ENCODE measurements at places on chromosomes 5 and 9.

- DNase-seq: no peak
Measured at GRCh38 chr9:92173318-92173717, 58.1 kb upstream of the SPTLC1 start.

- no peak for DNase-seq
Measured at GRCh38 chr5:77310494-77311213, 100.2 kb downstream of the PDE8B start.

GRCh38 chr5:180618829-180619562 is 27.7 kb upstream of the SCGB3A1 start:
- peak; percentile 54 for DNase-seq

DNA sequence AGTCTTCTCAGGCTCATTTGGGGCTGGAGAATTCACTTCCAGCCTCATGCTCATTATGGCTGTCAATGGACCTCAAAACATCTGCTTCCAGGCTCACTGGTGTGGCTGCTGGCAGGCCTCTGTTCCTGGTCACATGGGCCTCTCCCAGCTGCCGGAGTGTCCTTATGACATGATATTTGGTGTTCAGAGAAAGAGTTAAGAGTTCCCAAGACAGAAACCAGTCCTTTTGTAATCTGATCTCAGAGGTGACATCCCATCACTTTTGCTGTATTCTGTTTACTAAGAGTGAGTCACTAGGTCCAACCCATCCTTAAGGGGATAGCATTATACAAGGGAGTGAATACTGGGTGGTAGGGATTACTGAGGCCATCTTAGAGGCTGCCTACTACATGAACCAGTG is 104.6 kb downstream of the CACNA1B start:
- DNase-seq: no peak

DNA sequence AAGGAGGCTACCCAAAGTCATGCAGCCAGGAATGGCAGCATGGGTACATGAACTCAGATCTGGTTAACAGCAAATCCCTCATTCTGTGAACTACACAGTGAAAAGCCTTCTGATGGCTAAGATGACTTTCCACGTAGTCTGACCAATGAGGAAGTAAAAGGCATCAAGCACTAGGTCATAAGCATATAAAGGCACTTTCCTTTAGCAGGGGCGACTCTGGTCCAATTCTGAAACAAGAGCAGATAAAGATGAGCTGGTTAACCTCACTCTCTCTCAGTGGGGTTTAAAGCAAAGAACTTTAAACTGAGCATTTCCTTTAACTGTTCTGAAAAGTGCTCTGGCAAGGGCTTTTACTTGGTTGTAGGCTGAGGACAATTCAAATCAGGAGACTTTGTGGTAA is 21.1 kb downstream of the PSMB7 start:
- DNase-seq: no peak

- DNase-seq: no peak
Measured at GRCh38 chr5:66511491-66511890, 84.7 kb upstream of the MAST4 start.

GRCh38 chr9:113486327-113486726 is 22.8 kb downstream of the RGS3 start:
- DNase-seq: no peak

DNA sequence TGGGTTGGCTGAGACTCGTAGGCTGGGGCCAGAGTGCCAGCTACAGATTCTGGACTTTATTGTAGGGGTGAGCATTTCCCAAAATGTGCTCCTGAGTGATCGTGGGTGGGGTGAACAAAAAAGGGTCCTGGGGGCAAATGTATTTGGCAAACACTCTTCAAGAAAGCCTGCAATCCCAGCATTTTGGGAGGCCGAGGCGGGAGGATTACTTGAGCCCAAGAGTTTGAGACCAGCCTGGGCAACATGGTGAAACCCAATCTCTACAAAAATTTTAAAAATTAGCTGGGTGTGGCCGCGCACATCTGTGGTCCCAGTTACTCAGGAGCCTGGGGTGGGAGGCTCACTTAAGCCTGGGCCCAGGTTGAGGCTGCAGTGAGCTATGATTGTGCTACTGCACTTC is 55.5 kb upstream of the CDKN2AIPNL start:
- DNase-seq: no peak

DNA sequence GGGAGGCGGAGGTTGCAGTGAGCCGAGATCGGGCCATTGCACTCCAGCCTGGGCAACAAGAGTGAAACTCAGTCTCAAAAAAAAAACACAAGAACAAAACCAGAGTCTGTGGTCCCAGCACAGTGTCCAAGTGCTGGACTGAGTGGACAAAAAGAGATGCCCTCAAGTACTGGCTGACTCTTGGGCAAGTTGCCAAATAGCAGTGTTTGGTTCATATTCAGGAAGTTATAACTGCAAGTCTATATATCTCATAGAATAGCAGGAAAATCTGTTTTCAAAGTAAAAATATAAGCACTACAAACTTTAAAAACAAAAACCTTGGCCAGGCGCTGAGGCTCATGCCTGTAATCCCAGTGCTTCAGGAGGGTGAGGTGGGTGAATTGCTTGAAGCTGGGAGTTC is 7.3 kb downstream of the HABP4 start:
- no peak for DNase-seq

GRCh38 chr5:2996248-2996647 is 244.8 kb upstream of the IRX2 start:
- no peak for DNase-seq

GRCh38 chr5:12193536-12193935 is 289.3 kb upstream of the CTNND2 start:
- no peak for DNase-seq

DNA sequence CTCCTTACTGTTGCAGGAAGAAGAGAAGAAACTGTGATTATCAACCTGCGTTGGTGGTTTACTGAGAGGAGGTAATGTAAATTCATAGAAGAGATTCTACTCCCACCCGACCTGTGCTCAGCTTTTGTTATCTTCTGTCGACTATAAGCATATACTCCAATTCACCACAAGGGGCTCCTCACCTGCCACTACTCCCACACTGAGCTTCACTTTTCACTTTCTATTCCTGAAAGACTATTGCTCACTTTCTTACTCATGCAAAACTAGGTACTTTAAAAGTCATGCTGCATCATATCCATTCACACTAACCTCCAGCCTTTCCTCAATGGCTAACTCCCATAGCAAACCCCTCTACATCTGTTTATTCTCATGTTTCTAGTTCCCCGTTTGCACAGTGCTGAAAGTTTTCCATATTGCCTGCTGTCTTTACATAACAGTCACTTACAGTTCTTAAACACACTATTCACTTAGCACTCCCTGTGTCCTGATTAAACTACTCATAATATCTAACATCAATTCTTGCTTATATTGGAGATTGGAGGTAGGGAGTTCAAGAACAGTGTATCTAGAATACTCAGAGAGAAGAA is 1062.6 kb downstream of the NR2F1-AS1 start:
- no peak for DNase-seq

DNA sequence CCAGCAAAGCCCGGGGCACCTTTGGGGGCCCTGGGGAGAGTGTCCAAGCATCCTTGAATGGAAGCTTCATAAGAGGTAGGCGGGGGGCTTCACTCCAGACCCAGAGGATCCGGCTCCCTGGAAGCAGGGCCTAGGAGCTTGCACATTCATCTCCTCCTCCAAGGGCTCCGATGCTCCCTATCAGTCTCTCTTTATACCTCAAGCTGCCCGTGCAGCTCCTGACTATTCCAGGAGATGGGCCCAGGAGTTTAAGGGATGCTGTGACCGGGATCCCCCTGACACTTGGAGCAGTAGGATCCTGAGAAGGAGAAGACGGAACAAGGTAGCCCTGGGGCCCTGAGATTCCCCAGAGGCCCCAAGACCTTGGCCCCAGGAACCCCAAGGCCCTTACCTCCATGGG is 25.9 kb downstream of the CSF1R start:
- DNase-seq: no peak

GRCh38 chr9:129487658-129488483 is 133.0 kb downstream of the C9orf50 start:
- peak; percentile 75 for DNase-seq

DNA sequence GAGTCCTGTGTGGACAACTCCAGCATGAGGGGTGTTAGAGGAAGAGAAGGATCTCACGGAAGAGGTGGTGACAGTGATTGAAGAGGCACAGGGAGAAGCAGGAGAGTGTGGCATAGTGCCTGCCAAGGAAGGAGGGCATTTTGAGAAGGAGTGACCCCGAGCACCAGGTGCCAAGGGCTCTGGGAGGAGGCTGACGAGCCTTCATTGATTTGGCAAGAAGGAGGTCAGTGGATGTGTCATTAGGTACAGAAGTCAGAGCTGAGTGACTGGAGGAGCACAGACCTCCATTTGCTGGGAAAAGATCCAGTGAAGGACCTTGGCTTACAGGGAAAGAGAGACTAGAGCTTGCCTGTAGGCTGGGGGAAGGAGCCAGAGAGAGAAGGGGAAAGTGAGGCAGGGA is 70.3 kb upstream of the ANGPTL2 start:
- no peak for DNase-seq

DNA sequence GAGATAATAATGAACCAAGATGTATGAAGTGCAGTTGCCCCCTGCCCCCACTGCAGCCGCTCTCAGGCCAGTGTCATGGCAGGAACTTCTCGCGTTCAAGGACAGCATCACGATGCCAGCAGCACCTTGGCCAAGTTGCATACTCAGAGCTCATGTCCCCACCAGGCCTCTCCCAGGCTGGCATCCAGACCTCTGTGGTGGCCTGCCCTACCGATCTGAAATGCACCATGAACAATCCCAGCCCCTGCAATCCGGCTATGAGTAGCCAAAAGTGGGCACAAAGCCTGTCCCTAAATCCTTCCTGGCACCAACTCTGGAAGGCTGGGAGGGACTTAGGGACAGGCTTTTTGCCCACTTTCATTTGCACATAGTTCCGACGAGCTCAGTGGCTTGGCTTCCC is 140.9 kb downstream of the PAX5 start:
- DNase-seq: no peak

DNA sequence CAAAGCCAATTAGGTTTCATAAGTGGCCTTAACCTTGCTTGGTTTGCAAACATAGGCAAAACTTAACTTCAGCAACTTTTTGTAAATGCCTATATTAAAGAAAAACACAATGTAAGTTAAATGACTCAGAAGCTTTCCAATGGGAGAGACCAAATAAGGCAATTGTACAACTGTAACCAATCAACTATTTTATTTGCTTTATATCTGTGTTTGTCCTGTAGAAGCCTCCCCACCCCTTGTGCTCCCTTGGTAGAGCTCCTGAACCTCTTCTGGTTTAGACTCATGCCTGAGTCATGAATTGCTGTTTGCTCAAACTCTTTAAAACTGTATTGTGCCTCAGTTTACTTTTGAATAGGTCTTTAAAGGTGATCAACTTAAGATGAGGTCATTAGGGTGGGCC is 3.0 kb upstream of the C1QTNF3 start:
- DNase-seq: no peak

DNA sequence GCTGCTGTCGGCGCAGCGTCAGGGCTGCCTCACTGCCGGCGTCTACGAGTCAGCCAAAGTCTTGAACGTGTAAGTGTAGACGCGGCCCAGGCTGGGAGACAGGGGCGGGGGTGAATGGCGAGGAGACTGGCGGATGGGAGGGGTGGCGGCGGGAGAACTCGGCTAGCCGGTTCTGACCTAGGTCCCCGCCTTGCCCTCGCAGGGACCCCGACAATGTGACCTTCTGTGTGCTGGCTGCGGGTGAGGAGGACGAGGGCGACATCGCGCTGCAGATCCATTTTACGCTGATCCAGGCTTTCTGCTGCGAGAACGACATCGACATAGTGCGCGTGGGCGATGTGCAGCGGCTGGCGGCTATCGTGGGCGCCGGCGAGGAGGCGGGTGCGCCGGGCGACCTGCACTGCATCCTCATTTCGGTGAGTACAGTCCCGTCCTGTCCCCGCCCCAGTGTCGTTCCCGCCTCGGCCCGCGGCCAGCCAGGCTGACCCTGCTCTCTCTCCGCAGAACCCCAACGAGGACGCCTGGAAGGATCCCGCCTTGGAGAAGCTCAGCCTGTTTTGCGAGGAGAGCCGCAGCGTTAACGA is 745 bp downstream of the GADD45G start:
- DNase-seq: peak; percentile 62

DNA sequence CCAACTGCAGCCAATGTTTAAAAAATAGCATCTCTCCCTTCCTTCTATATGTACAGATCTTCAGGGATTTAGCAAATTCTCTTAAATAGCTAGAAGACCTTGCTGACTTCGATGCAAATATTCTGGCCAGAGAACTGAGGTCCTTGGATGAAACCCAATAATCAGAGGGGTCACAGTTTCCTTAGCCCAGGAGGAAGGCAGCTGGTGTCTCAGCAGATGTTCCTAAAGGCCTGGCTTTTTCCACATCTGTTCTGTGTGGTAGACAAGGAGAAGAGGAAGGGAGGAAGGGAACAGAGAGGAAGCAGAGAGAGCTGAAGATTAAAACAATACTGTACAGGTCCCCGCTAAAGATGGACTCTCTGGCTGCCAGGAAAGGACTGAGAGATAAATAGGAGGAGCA is 33.1 kb downstream of the BOD1 start:
- DNase-seq: no peak

GRCh38 chr5:114859438-114859735 is 310.3 kb downstream of the TRIM36 start:
- no peak for DNase-seq

- DNase-seq: no peak
Measured at GRCh38 chr5:57853929-57854697, 371.5 kb upstream of the ACTBL2 start.

- DNase-seq: no peak
Measured at GRCh38 chr5:132190161-132190817, 37.4 kb downstream of the P4HA2 start.

DNA sequence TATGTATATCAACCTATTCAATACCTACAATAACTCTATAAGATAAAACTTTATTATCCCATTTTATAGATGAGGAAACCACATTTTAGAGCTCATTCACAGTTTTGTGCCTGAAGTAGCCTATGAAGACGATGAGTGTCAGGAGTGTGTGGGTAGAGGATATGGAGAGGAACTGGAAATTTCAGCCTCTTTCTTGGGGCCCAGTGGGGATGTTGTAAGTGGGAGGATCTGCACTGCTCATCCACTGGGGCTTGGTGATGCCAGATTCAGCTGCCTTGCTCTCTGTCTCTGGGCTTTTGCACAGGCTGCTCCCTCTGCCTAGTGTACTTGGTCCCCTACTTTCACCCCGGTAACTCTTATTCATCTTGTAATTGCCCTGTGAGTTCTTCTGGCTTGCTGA is 194.7 kb downstream of the SREK1 start:
- no peak for DNase-seq

DNA sequence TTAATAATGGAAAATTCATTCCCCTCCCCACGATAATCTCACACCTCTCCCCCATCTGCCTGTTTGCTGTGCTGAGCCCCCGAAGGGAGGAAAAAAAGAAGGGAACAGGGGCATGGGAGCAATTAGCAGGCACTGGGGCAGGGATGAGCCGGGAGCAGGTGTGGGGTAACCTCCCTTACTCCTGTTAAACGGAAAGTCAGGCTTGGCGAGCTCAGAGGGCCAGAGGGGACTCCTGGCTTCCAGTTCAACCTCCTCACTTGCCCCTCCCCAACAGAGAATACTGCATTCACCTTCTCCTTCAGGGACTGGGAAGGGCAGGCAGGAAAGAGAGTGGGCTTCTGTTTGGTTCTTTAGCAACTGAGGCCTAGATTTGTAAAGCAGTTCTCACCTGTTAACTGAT is 1.6 kb downstream of the AFAP1L1 start:
- DNase-seq: no peak
